ENCODE measurements at places on chromosomes 6 and 20.

DNA sequence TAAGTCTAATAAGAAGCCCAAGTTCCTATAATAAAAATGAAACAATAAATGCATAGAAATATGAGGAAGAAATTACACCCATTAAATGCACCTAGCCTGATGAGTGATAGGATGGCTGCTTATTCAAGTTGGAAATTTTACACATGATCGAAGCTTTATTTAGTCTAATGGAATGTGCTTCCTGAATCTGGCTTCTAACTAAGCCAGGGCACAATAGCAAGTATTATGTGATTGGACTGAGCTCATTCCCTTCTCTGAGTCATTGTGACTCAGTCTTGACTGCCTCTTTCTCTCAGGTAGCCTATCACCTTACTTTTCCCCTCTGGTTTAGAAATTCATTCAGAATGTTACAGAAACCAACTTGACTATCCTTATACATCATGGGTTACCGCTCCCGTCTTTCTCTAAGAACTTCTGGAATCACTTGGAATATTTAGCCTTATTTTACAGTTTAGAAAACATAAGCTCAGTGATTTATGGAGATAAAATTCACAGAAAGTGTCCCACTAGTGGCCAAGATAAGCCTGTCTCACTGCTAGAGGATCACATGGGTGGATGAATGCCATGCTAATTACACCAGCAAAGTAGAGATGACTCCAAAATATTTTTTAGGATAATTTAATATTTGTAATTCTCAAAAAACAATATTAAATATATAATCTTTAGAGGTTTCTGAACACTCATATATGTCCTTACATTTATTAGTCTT, 505.3 kb upstream of the JAG1 start:
- no peak for DNase-seq

DNA sequence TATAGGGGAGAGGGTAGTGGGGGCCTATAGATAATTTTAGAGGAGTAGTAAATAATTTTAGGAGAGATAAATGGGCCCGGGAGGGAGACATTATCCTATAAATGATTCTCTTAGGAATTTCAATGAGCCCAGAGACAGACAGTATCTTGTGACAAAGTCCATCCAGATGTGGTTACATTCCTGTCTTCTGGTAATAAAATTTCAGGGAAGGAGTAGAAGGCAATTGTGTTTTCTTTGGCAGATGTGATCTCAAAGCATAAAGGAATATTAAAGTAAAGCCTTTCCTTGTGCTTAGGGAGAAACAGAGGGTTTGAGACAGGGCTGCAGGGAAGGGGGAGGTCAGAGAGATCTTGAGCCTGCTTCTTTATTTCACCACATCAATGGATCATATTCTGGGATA, 979.8 kb upstream of the GJE1 start:
- no peak for DNase-seq

GRCh38 chr6:90425161-90425641, 128.6 kb upstream of the BACH2 start:
- no peak for DNase-seq

- DNase-seq = peak; percentile 18
Measured at GRCh38 chr6:13194852-13195251, 133.5 kb downstream of the TBC1D7 start.

GRCh38 chr20:47456041-47456537, 45.6 kb upstream of the NCOA3 start:
- DNase-seq = no peak
